ENCODE measurements at places on chromosomes 12 and 14.
A peak's percentile ranks its signal among the peaks of the same experiment; 100 is the strongest.

- H3K36me3 ChIP-seq, result no peaks in the 10 kb centered on the region
- no peak overlapping the region for H3K4me3 ChIP-seq
- H3K4me1 ChIP-seq, result peaks cover 12% of the 10 kb centered on the region
- H3K27me3 ChIP-seq, result no peaks in the 10 kb centered on the region
These were observed 25.2 kb downstream of the DUSP16 start for GRCh38 chr12:12537421-12537820.

- H3K4me3 ChIP-seq, result no peak overlapping the region
- H3K27ac ChIP-seq, result no peak overlapping the region
- H3K36me3 ChIP-seq, result no peaks in the 10 kb centered on the region
- no peak for DNase-seq
- H3K27me3 ChIP-seq, result no peaks in the 10 kb centered on the region
- H3K4me1 ChIP-seq, result peaks cover 10% of the 10 kb centered on the region
These were observed 1.8 kb upstream of the FBXO21 start for GRCh38 chr12:117192057-117192456.

GRCh38 chr12:103929784-103930033, 501 bp upstream of the HSP90B1 start:
- H3K4me1 ChIP-seq, result peaks cover 55% of the 10 kb centered on the region
- peak overlapping the region; percentile 93 for H3K27ac ChIP-seq
- peak overlapping the region; percentile 72 for H3K4me3 ChIP-seq

DNA sequence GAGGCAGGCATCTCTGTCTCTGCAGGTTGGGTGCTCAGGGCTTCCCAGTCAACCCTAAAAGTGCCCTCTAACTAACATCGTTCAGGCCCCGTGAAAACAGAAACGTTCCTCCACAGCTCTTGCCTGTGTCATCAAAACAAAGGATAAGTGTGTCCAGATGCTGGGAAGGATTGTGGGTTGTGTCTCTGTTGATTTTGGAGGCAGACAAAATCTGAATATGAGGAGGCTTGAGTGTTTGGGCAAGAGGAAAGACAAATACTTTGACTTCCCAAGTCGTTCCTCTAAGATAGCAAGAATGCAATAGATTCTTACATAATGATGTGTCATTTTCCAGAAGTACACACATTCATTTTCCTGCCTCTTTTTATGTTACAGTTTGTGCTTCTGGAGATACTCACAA, 52.9 kb downstream of the SERPINA3 start:
- no peak overlapping the region for H3K27ac ChIP-seq
- no peak overlapping the region for H3K4me3 ChIP-seq
- no peaks in the 10 kb centered on the region for H3K36me3 ChIP-seq
- H3K4me1 ChIP-seq, result no peaks in the 10 kb centered on the region

DNA sequence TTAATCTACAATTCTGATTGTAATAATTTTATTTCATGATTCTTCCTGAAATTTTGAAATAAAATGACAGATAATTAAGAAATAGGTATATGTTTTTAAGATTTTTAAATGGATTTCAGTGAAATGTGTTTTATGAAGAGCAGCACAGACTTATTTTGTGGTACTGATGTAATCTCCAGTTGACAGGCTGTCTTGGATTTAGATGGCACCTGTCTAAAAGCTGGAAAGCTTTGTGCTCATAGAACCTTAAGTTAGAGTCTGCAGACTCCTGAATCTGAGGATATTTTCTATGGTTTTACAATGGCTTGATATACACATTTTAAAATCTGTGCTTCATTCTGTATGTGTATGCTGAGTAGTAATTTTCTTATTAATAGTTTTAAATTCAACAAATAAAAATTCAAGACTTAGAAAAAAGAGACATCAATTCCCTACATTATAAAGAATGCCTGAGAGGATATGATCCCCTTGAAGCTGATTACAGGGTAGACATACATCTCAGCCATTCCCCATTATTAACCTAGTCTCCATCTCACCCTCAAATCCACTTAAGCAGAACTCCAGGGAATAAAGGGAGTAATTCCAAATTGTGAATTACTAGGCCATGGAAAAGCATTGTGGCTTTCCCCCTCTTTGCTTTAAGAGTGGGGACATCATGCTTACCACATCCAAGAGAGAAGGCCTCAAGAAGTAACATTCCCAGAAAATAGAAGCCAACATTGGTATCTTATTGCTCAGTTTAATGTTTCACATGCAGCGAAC, 33.7 kb upstream of the ACSS3 start:
- DNase-seq, result no peak
- H3K4me1 ChIP-seq, result no peaks in the 10 kb centered on the region
- no peaks in the 10 kb centered on the region for H3K27me3 ChIP-seq

- no peak overlapping the region for H3K27ac ChIP-seq
- H3K4me1 ChIP-seq, result peaks cover 5% of the 10 kb centered on the region
- DNase-seq, result no peak
- H3K36me3 ChIP-seq, result no peaks in the 10 kb centered on the region
- no peak overlapping the region for H3K4me3 ChIP-seq
These were observed 184.3 kb downstream of the ZFP36L1 start for GRCh38 chr14:68608574-68608962.

DNA sequence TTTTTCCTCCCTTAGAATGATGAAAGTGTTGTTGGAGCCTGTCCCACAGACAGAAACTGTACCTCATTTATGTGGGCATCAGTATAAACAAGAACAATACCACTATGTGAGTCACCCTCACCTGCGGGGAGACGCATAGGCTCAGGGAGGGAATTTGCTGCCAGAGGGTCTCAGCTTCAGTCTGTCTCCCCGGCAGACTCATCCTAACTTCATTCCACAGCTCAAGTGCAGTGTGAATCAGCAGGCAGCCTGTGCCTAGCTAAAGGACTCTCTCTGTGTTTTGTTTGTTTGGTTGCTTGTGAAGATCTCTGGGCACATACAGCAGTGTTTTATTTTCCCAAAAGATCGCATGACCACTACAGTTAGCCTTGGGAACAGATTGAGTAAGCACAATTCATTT, 98.9 kb downstream of the PRKCH start:
- H3K4me1 ChIP-seq, result peaks cover 88% of the 10 kb centered on the region
- H3K4me3 ChIP-seq, result peak overlapping the region; percentile 26
- DNase-seq, result no peak
- no peak overlapping the region for H3K27ac ChIP-seq
- H3K27me3 ChIP-seq, result no peaks in the 10 kb centered on the region
- H3K36me3 ChIP-seq, result no peaks in the 10 kb centered on the region

- H3K4me3 ChIP-seq, result no peak overlapping the region
- DNase-seq, result no peak
- no peaks in the 10 kb centered on the region for H3K36me3 ChIP-seq
- H3K4me1 ChIP-seq, result peaks cover 15% of the 10 kb centered on the region
These were observed 6.5 kb downstream of the BHLHE41 start for GRCh38 chr12:26118308-26118707.

GRCh38 chr14:24196071-24197055, 1.1 kb upstream of the TM9SF1 start:
- H3K36me3 ChIP-seq, result peaks cover 16% of the 10 kb centered on the region
- H3K4me1 ChIP-seq, result peaks cover 32% of the 10 kb centered on the region
- H3K27me3 ChIP-seq, result no peaks in the 10 kb centered on the region
- H3K27ac ChIP-seq, result peak overlapping the region; percentile 100

- H3K27me3 ChIP-seq, result no peaks in the 10 kb centered on the region
- H3K27ac ChIP-seq, result no peak overlapping the region
- no peak for DNase-seq
- peak overlapping the region; percentile 6 for H3K4me3 ChIP-seq
These were observed 3.4 kb downstream of the ATXN7L3B start for GRCh38 chr12:74541074-74541473.

- H3K4me3 ChIP-seq, result no peak overlapping the region
- H3K27me3 ChIP-seq, result no peaks in the 10 kb centered on the region
- no peak for DNase-seq
- H3K27ac ChIP-seq, result no peak overlapping the region
- H3K4me1 ChIP-seq, result no peaks in the 10 kb centered on the region
These were observed 271.1 kb upstream of the CLEC14A start for GRCh38 chr14:38526826-38527501.
